Midbrain (tissue), 1 donor: ENCODE measurements at places on chromosomes 4 and X.

GRCh38 chr4:55159851-55160250 is 34.5 kb upstream of the KDR start:
- no peak for DNase-seq

- no peak for DNase-seq
These were observed 158.3 kb upstream of the AADAT start for GRCh38 chr4:170248029-170248428.

GRCh38 chr4:23337292-23337691 is 552.6 kb downstream of the PPARGC1A start:
- no peak for DNase-seq

DNA sequence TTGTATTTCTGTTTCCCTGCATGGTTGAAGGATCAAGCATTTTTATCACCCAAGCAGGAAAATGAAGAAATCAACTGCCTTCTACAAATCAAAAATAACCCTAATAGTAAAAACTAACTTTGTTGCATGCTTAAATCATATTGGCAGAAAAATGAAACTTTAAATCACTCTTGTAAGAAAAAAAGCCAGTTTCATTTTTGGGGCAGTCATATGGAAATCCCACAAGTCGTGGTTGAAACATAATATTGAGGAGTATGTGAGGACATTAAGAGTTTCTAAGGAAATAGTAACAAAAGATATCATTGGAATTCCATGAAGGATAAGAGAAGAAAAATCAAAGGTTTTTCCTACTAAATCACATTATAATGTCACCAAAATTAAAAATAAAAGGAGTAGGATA is 8.4 kb downstream of the TEC start:
- DNase-seq: no peak

DNA sequence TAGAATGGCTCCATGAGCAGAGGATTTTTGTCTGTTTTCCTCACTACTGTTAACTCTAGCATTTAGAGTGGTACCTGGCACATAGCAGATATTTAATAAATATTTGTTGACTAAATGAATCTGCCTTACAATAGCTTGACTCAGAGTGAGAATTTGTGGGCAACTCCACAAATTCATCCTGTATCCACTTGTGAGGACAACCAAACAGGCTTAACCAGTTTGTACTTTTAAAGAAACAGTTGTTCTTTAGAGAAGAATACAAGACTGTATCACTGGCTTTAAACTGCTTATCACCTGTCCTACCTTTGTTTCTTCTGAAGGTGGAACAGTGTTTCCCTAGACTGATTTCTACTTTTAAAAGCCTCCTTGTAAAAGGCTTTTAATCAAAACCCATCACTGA is 141.3 kb upstream of the SH3RF1 start:
- DNase-seq: no peak

DNA sequence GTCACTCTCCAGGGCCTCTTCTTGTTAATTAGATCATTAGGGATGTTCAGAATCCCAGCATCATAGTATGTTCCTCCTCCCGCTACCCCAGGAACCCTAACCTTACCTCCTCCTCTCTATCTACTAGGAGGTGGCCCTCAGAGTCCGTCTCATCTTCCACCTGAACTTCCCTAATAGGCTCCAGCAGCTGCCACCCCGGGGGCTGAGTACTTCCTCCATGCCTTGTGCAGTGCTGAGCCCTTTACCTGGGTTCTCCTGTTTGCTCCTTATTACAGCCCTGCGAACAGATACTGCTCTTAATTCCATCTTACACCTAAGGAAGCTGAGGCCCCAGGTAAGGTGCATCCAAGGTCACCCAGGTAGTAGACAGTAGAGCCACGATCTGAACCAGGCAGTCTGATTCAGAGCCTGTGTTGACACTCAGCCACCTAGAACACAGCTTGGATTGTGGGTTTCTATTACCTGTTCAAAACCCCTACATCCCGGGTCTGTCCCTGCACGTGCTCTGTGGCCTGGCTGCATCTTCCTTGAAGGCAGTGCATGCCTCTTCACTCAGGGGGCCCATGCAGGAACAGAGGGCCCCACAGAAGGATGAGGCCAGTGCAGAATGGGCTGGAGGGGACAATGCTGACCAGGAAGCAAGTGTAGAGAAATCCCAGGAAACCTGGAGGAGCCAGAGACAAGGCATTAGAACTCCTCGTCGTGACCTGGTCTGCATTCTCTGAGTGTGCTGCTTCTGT is 51.4 kb upstream of the MSANTD1 start:
- DNase-seq: no peak

DNA sequence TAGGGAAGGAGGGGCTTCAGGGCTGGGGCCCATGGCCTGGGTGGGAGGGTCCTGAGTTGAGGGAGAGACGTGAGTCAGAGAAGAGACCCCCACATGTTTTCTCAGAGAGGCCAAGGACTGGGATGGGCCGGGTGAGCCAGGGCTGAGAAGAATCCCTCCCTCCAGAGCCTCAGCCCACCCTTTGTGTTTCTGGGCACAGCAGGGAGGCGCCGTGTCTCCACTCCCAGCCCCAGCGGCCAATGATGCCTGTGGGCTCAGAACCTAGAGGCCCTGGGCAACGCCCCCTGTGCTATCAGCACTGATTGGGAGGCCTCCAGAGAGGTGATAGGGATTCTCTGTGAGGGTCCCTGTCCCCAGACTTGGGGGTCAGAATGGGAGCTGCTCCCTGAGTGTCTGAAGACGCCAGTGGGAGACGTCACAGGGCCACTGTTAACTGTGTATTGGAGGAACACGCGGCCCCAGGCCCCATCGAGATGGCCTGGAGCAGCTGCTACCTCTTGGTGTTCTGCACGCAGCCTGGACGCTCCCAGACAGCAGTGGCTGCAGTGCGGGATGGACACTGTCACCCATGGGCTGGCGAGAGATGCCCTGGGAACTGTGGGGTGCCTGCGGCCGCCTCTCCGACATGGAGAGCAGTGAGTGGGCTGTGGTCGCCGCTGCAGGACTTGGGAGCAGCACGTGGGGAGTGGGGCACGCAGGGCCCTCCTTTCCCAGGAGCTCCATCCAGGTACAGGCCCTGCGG is 8.5 kb downstream of the FGFRL1 start:
- no peak for DNase-seq

DNA sequence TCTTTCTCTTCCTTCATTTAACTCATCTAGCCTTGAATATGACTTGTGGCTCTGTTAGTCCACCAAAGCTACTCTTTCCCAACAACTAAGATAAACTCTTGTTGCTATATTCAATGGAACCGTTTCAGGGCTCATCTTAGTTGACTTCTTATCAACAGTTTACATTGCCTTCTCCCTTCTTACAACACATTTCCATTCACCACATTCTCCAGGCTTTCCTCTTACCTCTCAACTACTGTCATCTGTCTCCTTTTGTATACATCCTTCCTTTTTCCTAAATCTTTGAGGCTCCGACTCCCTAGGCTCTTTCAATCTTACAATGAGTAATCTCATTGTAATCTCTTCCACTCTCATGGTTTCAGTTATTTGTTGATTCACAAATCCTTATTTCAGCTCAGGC is 58.5 kb downstream of the NCAPG start:
- no peak for DNase-seq
